ENCODE measurements at places on chromosomes 16 and 17.

- no peak for DNase-seq
Observed at GRCh38 chr17:902463-902862, 77.1 kb downstream of the NXN start.

DNA sequence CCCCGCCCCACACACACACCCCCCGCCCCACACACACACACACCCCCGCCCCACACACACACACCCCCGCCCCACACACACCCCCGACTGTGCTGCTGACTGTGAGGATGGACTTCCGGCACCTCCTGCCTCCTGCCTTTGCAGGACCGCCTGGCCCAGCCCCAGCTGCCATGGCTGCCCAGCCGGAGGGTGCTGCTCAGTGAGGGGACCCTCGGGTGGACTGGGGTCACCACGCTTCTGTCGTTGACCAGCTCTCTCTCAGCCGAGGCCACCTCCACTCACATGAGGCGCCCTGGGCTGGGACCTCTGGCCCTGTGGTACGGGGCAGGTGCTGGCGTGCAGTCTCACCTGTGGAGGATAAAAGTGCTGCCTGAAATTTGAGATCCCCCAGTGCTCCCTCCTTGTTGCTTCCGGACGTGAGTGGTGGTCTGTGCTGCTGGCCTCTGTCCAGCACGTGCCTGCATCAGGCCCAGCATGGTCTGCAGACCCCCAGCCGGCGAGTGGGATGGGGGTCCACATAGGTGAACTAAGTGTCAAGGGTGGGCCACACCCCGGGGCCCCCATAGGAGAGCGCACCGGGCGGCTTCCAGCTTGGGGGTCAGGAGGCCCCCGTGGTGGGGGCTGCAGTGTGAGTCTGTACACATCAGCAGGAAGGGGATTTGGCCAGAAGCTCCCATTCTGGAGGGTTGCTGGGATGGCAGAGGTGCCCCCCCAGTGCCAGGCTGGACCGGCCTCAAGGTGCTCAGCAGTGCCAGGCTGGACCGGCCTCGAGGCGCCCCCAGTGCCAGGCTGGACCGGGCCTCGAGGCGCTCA lies 11.2 kb downstream of the METRNL start:
- DNase-seq, result no peak

DNA sequence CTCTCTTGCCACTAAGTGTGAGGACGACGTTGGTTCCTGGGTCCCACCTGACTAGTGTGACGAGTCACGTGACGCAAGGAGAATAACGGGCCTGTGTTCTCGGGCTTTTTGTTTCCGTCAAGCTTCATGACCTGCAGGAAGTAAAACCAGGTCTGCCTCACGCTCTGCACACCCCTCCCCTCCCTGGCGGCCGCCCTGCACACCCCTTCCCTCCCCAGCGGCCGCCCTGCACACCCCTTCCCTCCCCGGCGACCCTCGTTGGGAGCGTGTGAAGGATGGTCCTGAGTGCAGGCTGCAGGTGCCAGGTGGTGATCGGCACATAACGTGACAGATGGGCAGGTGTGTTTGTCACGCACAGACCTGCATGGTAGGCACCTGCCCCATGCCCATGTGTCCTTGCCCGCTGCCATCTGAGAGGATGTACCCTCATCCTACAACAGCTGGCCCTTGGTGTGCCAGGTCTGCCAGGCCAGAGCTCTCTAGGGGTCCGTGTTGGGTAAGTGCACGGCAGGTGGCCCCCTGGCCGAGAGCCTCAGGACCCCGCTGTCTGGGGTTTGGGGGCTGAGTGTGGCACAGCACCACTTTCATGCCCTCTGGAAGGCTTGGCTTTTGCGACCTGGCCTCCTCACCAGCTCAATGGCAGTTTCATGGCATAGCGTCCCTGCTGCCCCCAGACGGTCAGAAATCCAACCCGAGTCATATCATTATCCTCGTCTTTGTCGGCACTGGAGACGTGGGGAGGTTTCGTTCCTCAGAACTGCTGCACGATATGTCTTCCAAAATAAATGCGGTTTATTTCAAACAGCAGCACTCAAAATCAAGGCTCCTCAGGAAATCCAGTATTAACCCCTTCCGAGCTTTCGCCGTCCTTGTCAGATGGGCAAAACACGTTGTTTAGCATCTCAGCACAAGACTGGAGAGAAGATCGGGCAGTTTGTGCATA lies 191.8 kb upstream of the CHMP6 start:
- DNase-seq, result no peak

- DNase-seq, result no peak
Observed at GRCh38 chr16:74991268-74991592, 6.3 kb upstream of the WDR59 start.

DNA sequence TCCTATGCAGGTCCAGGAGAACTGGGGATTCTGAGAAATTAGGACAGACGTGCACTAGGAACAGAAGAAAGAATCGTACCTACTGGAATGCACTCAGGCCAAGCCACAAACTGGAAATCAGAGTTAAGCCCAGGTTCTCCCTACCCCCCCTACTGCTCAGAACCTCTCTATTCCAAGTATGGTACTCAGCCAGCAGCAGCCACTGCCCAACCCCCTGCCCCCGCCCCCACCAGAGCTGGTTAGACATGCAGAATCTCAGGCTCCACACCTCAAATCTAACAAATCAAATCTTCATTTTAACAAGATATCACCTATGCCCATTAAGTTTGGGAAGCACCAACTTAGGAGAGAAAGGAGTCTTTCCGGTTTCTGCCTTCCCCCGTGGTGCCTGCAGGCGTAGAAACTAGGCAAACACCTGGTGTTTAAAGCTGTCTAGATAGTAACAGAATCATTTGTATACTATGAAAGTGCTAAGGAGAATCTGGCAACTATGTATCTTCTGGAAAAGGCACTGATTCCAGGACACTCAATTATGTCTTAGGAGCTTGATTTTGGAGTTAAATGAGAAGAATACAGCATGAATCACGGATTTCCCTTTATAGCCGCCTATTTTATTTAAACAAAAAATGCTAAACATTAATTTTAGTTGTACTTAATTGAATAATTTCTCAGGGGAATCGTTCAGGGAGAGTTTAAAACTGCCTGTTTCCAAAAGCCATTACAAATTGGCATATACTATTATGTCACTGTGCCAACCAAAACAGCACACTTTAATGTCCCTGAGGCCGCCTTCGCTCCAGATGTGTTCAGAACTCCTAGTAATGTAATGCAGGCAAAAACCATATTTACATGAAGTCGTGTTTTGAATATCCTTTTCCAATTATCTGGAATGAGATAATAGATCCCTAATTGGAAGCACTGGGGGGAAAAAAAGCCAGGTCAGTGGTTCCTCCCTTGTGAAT lies 166.5 kb downstream of the STX8 start:
- no peak for DNase-seq

DNA sequence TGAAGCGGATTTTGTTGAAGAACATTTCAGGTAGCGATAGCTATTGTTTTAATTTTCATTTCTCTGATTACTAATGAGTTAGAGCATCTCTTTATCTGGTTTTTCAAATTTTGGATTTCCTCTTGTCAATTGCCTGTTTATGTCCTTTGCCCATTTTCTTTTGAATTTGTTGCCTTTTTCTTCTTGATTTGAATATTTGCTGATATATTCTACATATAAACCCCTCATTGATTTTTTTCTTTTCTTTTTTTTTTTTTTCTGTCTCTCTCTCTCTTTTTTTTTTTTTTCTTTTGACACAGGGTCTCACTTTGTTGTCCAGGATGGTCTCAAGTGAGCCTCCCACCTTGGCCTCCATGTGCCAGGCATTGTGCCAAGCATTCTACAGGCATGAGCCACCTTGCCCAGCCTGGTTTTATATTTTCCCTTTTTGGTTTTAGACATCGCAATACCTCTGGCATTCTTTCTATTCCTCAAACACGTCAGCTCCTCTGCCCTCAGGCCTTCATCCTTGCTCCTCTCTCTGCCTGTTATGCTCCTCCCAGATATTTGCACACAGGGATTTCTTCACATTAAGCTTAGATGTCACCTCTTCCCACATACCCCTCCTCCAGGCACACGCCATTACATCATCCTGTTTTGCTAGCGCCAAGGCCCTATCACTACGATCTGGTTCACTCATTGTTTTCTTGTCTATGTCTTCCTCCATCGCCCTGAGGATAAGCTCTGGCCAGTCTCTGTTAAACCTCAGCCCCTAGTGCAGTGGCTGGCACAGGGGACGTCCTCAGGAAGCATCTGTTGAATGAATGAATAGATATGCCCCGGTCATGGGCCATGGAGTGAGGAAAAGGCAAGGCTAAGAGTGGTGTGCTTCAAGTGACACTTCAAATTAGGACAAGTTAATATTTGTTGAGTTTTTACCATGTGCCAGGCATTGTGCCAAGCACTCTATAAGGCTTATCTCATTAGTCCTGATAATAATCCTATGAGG lies 8.6 kb downstream of the SARM1 start:
- DNase-seq, result no peak

GRCh38 chr16:30535106-30535776 lies 583 bp upstream of the ZNF747 start:
- DNase-seq, result peak; percentile 55

DNA sequence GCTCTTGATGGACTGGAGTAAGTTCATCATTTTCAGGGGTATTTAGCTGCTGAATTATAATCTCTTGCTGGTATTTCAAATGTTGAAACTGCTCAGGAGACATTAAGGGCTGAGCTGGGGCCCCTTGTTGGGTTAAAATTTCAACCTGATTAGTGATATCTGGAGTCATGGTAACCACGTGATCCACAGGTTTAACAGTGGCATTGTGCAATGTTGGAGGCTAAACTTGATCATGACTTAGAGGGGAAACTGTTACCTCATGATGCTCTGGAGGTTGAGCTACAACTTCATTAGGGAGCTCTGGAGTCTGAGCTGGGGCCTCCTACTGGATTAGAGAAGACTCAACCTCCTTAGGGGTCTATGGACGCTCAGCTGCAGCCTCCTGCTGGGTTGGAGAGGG lies 17.2 kb upstream of the MPP2 start:
- DNase-seq, result no peak

DNA sequence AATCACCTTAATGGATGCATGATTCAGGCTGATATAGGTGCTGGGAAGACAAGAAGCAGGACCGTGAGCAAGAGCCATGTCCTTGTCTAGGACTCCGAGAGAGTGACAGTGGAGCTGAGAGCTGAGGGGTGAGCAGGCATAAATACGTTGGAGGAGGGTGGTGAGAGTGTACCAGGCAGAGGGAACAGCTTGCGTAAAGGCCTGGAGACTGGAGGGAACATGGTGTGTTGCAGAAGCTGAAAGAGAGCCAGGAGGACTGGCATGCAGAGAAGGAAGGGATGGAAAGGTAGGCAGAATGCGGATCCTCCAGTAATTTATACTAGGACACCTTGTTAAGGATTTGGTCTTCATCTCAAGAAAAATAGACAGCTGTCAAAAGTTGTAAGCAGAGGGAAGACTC lies 653.2 kb downstream of the HS3ST4 start:
- DNase-seq, result no peak

DNA sequence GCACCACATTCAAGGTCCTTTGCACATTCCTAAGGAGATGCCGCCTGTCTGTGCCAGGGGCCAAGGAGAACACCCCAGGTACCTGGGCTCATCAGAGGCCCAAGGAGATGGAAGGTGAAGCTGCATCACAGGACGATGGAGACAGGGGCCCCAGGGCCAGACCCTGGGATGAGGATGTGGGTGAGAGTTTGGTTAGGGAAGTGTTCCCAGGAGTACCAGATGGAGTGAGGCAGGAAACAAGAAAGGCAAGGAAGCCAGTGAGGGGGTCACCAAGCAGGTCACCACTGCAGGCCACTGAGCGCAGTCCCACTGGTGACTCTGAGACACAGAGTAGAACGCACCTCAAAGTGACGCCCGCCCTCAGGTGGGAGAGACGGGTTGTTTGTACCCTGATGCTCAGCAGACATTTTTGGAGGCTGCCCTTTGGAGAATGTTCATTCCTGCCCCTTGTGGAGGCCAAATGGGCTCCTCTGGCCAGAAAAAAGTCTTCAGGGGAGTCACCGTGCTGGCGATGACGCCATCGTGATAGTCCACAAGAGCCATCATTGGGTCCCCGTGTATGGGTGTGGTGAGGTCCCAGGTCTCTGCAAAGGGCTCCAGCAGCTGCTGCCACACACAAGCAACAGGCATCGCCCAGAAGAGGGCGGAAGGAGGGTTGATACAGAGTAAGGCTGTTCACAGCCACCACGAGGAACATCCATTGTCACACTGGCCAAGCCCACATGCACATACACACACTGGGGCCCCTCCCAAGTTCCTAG lies 57.5 kb downstream of the BEAN1 start:
- no peak for DNase-seq

- no peak for DNase-seq
Observed at GRCh38 chr16:64121473-64121872, 1000.4 kb downstream of the CDH11 start.

GRCh38 chr16:50442221-50442620 lies 73.4 kb upstream of the BRD7 start:
- DNase-seq, result no peak

DNA sequence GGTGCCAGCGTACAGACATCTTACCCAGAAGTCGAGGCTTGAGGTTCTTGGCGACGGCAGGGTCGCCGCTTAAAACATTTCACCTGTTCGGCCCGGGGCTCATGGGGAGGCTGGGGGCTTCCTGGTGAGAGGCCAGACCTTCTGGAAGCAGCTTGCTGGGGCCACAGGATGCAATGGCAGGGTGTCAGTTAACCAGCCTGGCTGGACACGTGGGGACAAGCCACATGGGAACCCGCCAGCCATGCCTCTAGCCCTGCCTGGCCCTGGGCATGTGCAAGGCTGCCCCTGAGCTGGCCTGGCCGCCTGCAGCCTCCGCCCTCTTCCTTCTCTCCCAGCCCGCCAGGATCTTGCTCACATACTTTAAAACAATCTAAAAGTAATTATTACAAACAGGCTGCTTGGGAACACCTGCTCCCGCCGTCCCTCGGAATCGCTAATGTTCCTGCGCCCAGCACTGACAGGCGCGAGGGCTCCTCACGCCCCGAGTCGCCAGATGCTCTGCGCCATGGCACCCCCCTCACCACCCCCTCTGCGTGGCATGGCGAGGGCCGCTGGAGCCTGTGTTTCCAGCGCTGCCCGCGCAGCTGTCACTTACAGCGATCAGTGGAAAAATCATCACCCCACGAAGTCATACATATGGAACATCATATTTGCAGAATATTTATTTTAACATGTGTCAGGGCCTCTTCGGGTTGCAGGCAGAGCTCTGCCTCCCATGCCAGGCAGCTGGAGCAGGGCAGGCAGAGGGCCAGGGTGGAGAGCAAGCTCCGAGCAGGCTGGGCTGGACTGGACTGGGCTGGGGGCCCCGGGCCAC lies 188.7 kb upstream of the GSE1 start:
- DNase-seq, result no peak
